ENCODE measurements at places on chromosomes 3 and 15.

DNA sequence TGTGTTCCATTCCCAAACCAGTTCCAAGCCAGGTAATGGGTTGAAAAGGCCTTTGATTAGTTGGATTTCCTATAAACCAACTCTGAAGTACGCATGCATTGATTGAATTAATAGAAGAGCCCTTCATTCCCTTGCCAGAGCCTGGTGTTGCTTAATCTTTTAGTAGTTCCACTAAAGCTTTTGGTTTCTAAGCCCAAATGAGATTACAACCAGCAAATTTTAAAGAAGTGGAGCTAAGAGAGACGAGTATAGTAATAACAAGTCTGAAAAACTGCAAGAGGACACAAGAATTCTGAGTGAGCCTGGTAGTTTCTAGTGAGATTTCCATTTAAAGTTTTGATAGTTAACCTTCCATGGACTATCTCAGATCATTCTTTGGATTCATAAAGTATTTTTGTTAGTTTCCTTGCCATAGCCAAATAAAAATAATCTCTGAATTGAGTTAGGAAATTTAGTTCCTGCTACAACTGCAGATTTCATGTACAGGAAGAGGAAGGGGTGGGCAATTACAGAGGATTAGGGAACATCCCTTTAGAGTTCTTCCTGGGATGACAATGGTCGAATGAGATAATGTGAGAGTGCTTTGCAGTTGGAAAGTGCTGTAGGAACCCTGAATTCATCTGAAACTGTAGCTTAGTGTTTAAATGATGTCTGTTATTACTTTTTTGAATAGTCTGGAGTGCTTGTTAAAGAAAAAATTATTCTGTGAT, 136.8 kb downstream of the FNDC3B start:
- no peak for DNase-seq

- no peak for DNase-seq
Observed at GRCh38 chr3:62929771-62930170, 54.6 kb upstream of the CADPS start.

GRCh38 chr3:39376959-39377634, 6.1 kb upstream of the SLC25A38 start:
- DNase-seq = no peak

DNA sequence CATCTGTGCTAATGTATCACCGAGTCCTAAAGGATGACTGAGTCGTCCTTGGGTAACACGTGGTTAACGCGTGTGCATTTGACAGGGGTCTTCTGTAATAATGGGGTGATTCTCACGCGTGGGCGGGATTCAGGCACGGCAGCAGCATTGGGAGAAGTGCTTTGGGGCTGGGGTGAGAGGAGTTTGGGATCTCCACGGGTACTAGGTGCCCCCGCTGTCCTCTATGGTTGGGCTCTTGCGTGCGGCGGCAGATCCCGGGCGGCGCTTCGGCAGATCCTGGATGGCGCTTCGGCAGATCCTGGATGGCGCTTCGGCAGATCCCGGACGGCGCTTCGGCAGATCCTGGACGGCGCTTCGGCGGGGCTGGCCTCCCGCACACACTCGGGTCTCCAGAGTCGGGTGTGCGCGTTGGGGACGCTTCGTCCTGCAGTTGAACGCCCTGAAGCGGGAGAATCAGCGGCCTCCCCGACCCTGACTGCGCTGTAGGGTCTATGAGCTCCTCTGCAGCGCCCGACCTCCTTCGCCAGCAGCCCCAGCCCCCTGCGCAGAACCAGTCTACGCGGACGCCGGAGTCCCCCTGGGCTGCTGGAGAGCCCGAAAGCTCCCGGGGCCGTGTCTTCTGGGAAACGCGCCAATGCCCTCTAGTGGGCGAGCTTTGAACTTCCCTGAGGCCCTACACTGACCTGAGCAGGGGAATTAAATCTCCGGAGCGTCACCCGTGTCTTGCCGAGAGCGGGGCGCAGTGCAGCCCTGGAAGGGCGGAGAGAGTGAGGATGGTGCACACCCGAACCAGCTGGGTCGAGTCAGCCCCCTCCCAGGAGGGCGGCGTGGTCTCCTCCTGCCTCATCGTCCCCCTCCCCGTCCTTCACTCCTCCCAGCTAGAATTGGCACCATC, 48.1 kb upstream of the EPHB3 start:
- peak; percentile 83 for DNase-seq

DNA sequence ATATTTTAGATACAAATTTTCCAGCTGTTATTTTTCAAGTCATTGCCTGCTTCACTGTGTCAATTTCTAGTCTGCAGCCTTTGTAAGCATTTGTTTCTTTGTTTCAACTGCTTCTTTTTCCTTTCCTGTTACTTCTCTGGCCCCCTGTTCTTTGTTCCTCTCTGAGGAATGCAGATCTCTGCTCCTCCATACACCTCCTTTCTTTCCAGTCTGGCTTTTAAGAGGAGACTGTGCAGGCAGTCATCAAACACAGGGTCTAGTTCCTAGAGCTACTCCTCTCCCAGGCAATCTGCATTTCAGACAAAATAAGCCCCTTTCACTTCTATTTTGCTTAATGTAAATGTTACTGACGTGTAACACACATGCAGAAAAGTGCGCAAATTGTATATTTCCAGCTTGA, 502.9 kb downstream of the PDCD6IP start:
- no peak for DNase-seq

DNA sequence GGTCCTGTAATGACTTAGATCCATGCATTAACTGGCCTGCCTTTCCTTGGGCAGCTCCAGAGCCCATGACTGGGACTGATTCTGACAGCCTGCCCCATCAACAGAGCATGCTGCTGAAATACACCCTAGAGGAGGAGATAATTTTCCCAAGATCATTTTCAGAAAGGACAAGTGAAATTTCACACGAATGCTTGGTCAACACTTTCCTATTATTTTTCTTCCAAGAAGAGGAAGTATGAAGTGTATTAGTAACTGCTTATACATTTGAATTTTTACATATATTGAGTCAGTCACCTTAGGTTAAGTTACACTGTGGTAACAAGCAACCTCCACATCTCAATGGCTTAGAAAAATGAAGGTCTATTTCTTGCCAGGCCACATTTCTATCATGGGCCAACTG, 9.7 kb upstream of the NMNAT3 start:
- no peak for DNase-seq

GRCh38 chr15:34796847-34797435, 1.6 kb upstream of the ACTC1 start:
- no peak for DNase-seq

DNA sequence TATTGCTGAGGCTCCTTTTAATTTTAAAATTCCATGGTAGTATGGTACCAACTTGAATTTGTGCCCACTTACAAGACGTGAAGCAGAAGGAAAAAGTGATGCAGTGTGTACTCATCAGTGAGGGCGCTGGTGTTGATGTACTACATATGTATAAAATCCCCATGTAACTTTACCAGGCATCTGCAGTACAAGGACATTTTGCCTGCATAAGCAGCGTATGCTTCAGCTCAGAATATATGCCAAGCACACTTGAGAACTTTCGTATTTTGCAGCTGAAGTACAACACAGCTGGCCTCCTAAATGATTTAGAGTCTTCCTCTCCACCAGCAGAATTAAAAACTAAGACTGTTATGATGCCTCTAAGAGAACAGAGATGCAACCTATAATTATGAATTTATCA, 108.9 kb downstream of the RYR3 start:
- no peak for DNase-seq

- no peak for DNase-seq
Observed at GRCh38 chr15:80500021-80500420, 95.8 kb downstream of the ARNT2 start.

DNA sequence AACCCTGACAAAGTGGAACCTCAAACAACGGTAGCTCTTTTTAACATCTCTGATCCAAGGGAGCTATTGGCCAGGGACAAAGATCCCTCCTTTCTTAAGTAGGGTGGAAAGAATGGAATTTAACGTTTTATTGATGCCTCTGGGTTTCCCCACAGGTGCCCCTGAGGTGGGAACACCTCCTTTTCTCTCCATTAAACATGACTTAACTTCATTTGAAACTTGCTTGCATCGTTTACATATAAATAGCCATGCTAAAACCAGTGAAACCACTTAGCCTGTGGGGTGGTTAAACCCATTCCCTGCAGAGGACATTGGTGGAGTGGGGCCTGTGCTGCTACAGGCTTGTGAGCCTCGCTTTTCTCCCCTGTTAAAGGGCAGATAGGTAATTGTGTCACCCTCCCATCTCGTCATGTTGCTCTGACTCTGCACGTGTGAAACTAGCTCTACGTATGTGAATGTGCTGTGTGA, 9.7 kb downstream of the CGNL1 start:
- no peak for DNase-seq

- DNase-seq = no peak
Observed at GRCh38 chr3:147412261-147412916, 3.2 kb downstream of the ZIC1 start.

DNA sequence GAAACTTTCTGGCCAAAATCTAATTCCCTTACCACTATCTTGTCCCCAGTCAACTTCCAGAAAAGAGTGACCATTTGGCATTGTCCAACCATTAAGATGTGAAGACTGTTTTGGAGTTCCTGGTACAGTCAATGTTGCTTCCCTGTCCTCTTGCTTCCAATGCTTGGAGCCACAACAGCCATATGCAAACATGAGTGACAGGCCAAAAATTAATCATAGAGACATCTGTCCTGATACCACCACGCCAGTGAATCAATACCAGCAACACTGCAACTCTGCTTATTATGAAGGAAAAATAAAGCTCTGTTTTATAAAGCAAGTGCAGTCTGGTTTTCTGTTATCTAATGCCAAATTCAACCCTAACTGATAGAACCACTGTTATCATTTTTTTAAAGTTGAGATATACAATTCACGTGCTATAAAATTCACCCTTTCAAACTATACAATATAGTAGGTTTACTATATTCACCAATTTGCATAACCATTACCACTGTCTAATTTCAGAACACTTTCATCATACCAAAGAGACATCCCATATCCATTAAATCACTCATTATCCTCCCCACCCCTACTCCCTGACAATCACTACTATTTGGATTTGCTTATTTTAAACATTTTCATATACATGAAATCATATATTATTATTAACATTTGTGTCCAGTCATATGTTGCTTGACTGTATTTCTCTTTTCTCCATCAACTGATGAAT, 76.9 kb downstream of the STAG1 start:
- no peak for DNase-seq

DNA sequence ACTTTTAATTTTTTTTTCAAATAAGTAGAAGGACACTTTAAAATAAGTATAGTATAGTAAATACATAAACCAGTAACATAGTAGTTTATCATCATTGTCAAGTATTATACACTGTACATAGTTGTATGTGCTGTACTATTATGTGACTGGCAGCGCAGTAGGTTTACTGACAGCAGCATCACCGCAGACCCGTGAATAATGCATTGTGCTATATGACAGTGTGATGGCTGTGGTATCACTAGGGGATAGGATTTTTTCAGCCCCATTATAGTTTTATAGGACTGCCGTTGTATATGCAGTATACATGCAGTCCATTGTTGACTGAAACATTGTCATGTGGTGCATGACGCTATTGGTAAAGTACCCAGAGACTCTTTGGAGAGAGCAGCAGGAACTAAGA, 306.5 kb downstream of the SQOR start:
- DNase-seq = no peak

DNA sequence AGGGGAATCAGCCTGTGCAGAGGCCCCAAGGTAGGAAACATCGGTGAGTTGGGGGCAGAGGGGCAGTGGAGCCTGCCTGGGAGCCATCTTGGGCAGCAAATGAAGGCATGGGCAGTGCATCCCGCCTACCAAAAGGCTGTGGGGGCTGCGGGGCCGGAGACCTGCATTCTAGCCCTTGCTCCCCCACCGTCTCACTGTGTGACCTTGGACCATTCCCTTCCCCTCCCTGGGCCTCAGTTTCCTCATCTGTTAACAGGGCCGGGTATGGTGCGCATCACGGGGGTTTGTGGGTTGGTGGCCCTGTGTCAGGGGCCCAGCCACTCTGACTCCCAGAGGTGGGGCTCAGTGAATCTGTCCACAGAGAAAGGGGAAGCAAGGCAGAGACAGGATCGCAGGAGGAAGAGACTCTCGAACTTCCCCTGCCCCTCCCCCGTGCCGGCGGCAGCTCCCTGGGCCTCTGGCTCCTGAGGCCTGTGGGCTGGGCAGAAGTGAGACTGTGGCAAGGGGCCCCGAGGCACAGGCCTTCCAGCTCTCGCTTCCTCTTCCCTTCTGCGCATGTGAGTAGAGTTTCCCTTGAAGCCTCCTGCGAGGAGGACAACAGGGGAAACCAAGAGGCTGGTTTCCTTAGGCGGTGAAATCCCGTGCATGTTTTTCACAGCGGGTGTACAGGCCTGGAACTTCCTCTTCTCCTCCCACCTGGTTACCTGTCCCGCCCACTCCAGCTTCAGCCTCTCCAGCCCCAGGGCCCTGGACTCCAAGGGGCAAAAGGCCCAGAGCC, 42.9 kb downstream of the IDH2 start:
- peak; percentile 90 for DNase-seq

DNA sequence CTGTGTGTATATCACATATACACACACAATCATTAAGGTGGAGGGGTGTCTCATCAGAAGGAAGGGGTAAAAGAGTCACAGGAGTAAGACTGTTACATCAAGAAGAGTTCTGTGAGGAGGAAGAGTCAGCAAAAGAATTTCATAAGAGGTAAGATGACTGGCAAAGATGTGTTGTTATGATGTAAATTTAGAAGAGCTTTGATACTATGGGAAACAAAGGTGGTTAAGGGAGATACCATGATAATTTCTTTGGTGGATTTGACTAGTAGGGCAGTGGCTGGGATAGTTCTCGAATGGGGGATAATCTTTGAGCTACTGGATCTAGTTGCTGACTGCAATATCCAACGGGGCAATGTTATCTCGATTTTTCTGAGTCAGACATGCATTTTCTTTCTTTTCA, 61.6 kb downstream of the STAG1 start:
- no peak for DNase-seq

GRCh38 chr3:190205739-190206138, 85.0 kb upstream of the P3H2 start:
- no peak for DNase-seq

DNA sequence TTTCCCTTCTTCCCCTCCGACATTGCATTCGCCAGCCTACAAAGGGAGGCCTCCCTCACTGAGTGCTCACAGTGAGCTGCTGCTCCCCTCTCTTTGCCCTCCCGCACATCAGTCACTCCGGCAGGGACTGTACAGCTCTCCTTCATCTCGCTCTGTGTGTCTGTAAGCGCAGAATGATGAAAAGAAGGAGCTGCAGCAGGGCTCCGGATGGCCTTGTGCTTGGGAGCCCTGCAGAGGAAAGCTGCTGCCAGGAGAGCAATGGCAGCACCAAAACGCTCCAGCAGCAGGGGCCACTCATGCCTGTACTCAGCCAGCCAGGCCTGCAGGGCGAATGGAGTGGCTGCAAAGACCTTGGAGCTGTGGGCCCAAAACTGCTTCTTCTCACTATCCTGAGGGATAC, 107.0 kb upstream of the NSMCE3 start:
- no peak for DNase-seq

DNA sequence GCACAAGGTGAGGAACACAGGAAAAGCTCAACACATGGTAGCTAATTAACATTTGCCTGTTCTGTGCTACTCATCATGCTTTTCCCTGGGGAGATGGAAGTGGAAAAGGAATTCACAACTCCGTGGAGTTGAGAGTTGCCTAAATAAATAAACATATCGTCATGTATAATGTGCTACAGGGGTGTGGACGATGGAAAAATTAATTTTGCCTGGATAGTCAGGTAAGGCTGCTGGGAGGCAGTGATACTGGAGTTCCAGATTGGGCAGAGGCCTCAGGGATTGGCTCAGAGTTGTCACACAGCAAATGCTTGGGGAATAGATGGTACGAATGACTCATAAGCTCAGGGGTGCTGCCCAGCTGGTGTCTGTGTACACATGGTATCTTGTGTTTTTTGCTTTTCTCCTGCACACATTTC, 3.1 kb upstream of the ABHD6 start:
- no peak for DNase-seq

GRCh38 chr3:60967141-60967540, 284.1 kb downstream of the FHIT start:
- no peak for DNase-seq

- DNase-seq = no peak
Observed at GRCh38 chr3:187551416-187551815, 118.8 kb downstream of the SST start.

All from NAMALWA (cell line).